ENCODE measurements at places on chromosomes 11 and 22. TPM values are rescaled to one million over a fixed set of nuclear protein-coding genes. Genes with fewer than 3 reads are reported as not detected.

LMO2 gene
- 28.6 TPM for polyA plus RNA-seq

CWF19L2 gene
- 22.5 TPM for polyA plus RNA-seq

OR52A1 gene
- 0.02 TPM for polyA plus RNA-seq

SCUBE2 gene
- polyA plus RNA-seq, result 6.8 TPM

GRK3 gene
- 10.2 TPM for polyA plus RNA-seq

OR8A1 gene
- polyA plus RNA-seq, result 0.05 TPM

SLC17A6 gene
- polyA plus RNA-seq, result not detected

PGA3 gene
- 0.18 TPM for polyA plus RNA-seq
